ENCODE measurements at places on chromosomes 3 and 15.

- no peaks in the 10 kb centered on the region for H3K27me3 ChIP-seq
- DNase-seq, result no peak
- H3K36me3 ChIP-seq, result no peaks in the 10 kb centered on the region
- H3K4me1 ChIP-seq, result peaks cover 20% of the 10 kb centered on the region
- H3K27ac ChIP-seq, result no peak overlapping the region
Measured at GRCh38 chr3:188246905-188247304, 92.9 kb downstream of the LPP start.

- no peak overlapping the region for H3K27ac ChIP-seq
- no peak for DNase-seq
- H3K27me3 ChIP-seq, result peaks cover 12% of the 10 kb centered on the region
Measured at GRCh38 chr15:53160092-53160704, 370.1 kb upstream of the ONECUT1 start.

- no peak overlapping the region for H3K4me3 ChIP-seq
- H3K27ac ChIP-seq, result no peak overlapping the region
- no peaks in the 10 kb centered on the region for H3K4me1 ChIP-seq
- no peak for DNase-seq
- no peaks in the 10 kb centered on the region for H3K36me3 ChIP-seq
Measured at GRCh38 chr3:164452707-164453106, 625.6 kb downstream of the SI start.

- peak overlapping the region; percentile 96 for H3K4me3 ChIP-seq
- H3K27me3 ChIP-seq, result peaks cover 3% of the 10 kb centered on the region
Measured at GRCh38 chr3:128051459-128051836, 789 bp upstream of the SEC61A1 start.

DNA sequence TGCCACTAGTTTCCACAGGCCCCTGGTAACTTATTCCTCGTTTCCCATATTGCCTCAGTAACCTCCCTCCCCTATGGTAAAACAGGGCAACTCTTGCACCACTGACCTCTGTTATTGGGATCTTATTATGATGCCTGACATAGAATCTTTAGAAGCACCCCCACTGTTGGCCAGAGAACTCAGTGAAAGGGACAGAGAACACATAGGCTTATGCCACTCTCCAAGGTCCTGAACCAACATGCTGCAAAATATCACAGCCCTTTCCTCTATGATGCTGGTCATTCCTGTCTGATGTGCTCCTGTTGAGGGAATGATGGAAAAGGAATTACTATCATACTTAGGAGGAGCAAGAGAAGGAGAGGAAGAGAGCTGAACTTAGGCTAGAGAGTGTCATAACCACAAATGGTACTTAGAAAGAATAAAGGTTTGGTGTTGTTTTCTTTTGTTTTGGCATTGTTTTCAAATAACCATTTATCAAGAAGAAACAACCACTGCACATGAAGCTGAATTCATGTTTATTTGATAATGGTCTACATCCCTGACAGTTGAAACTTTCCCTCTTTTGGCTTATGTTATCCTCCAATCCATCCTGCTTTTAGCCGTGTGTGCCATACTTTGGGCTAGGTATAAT is 330.2 kb downstream of the EPHB1 start:
- no peak overlapping the region for H3K4me3 ChIP-seq
- H3K27ac ChIP-seq, result no peak overlapping the region
- no peaks in the 10 kb centered on the region for H3K27me3 ChIP-seq
- no peak for DNase-seq
- H3K4me1 ChIP-seq, result no peaks in the 10 kb centered on the region

GRCh38 chr15:76056931-76057330 is 2.9 kb upstream of the TMEM266 start:
- no peak for DNase-seq
- H3K4me3 ChIP-seq, result no peak overlapping the region

- no peak for DNase-seq
- no peaks in the 10 kb centered on the region for H3K36me3 ChIP-seq
- no peaks in the 10 kb centered on the region for H3K27me3 ChIP-seq
- no peak overlapping the region for H3K27ac ChIP-seq
- no peaks in the 10 kb centered on the region for H3K4me1 ChIP-seq
- H3K4me3 ChIP-seq, result no peak overlapping the region
Measured at GRCh38 chr3:68620211-68620610, 312.1 kb downstream of the TAFA4 start.

DNA sequence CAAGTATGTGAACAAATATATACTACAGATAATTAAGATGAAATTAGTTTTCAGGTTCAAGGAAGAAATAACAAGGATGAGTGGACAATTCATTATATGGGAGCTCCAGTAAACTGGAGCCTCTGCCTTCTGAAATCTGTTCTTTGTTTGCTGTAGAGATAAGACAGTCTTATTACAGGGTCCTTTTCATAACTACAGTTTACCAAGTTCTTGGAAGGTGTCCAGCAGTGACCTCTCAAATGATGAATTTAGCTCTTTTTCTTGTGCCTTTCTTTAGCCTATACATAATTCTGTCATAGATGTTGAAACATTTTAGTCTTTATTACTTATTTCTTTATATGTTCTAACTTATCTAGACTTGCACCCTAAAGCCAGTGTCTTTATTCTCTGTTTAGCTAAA is 89.7 kb upstream of the GBE1 start:
- H3K27ac ChIP-seq, result no peak overlapping the region
- no peaks in the 10 kb centered on the region for H3K4me1 ChIP-seq
- H3K27me3 ChIP-seq, result no peaks in the 10 kb centered on the region
- H3K36me3 ChIP-seq, result no peaks in the 10 kb centered on the region
- DNase-seq, result no peak
- no peak overlapping the region for H3K4me3 ChIP-seq

DNA sequence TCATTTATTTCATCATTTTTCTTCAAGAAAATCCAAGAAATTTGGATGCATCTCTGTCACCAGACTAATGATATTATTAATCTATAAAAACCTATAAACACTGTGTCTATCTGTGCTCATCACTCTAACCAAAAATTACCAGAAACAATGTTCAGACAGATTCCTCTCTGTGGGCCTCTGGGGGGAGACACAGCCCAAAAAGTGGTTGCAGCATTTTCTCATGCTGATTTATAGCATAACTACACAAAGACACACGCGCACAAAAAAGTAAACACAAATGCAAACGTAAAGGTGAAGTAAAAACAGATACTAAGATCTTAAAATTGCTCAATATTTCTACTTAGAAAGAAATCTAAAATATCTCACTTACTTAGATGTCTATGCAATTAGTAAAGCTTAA is 976.0 kb downstream of the GBE1 start:
- H3K36me3 ChIP-seq, result no peaks in the 10 kb centered on the region
- no peak overlapping the region for H3K4me3 ChIP-seq
- no peaks in the 10 kb centered on the region for H3K4me1 ChIP-seq
- H3K27me3 ChIP-seq, result no peaks in the 10 kb centered on the region
- H3K27ac ChIP-seq, result no peak overlapping the region
- no peak for DNase-seq

DNA sequence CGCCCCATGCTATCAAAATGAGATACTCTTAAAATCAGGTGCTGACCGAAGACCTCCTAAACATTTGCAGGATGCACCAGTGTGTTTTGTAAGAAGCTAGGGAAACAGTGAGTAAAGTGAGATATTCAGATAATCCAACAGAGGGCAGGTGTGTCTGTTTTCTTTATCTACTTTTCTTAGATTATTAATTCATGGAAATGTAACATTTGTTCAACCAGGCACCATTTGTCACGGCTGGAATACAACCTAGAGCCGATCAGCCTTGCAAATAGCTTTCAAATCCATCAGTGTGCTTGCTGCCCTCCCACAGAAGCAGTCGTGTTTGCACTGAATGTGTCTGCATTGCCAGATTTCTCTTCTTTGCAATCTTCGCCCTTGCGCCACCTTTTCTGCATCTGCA is 201.9 kb upstream of the CHRM5 start:
- DNase-seq, result no peak
- no peak overlapping the region for H3K27ac ChIP-seq
- no peaks in the 10 kb centered on the region for H3K4me1 ChIP-seq
- peaks cover 10% of the 10 kb centered on the region for H3K27me3 ChIP-seq

GRCh38 chr3:56375654-56376053 is 92.6 kb downstream of the ERC2 start:
- no peaks in the 10 kb centered on the region for H3K4me1 ChIP-seq
- H3K36me3 ChIP-seq, result no peaks in the 10 kb centered on the region
- no peaks in the 10 kb centered on the region for H3K27me3 ChIP-seq
- no peak overlapping the region for H3K27ac ChIP-seq

GRCh38 chr3:56422316-56422715 is 46.0 kb downstream of the ERC2 start:
- H3K27ac ChIP-seq, result no peak overlapping the region
- H3K27me3 ChIP-seq, result no peaks in the 10 kb centered on the region
- no peak overlapping the region for H3K4me3 ChIP-seq

- H3K36me3 ChIP-seq, result no peaks in the 10 kb centered on the region
- no peak overlapping the region for H3K27ac ChIP-seq
- no peaks in the 10 kb centered on the region for H3K27me3 ChIP-seq
- peaks cover 31% of the 10 kb centered on the region for H3K4me1 ChIP-seq
Measured at GRCh38 chr3:159832024-159832423, 156.6 kb upstream of the IL12A start.

GRCh38 chr3:43286841-43287499 is 630 bp downstream of the SNRK start:
- no peak for DNase-seq
- H3K4me3 ChIP-seq, result peak overlapping the region; percentile 97
- H3K27ac ChIP-seq, result peak overlapping the region; percentile 40
- peaks cover 30% of the 10 kb centered on the region for H3K4me1 ChIP-seq

DNA sequence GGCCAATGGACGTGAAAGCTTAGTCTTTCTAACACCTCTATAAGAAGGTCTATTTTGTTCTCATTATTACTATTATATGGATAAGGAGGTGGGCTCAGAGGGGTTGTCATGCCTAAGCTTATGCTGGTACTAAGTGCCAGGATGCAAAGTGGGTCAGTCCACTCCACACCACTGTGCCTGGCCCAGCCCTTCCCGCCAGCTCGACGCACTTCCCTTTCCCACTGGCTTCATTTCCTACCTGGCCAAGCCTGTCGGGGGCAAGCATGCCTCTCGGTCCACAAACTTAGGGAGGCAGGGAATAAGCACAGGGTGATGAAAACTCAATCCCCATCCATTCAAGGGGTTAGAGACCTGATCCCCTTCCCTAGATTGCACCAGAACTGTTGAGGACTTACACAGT is 5.9 kb upstream of the SYNM start:
- no peak for DNase-seq
- H3K36me3 ChIP-seq, result no peaks in the 10 kb centered on the region
- no peaks in the 10 kb centered on the region for H3K4me1 ChIP-seq
- H3K27me3 ChIP-seq, result no peaks in the 10 kb centered on the region
- H3K4me3 ChIP-seq, result no peak overlapping the region

GRCh38 chr15:69608661-69609060 is 156.0 kb downstream of the RPLP1 start:
- H3K4me1 ChIP-seq, result no peaks in the 10 kb centered on the region
- H3K4me3 ChIP-seq, result no peak overlapping the region
- H3K36me3 ChIP-seq, result no peaks in the 10 kb centered on the region
- no peaks in the 10 kb centered on the region for H3K27me3 ChIP-seq
- no peak for DNase-seq

DNA sequence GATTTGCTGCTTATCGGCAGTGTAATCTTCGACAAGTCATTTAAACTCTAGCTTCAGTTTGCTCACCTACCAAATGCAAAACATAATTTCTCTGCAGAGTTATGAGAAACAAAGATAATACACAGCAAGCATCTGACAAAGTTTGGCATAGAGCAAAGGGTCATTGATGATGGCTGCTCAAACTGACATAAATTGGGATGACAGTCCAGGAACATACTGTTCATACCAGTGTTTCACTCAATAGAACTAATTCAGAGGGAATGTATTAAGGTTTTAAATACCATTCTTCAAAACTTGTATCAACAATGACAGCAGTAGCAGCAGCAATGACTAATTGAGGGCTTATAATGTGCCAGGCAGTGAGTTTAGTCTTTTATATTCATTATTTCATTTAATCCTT is 137.6 kb downstream of the SPATA16 start:
- peaks cover 15% of the 10 kb centered on the region for H3K27me3 ChIP-seq
- no peaks in the 10 kb centered on the region for H3K36me3 ChIP-seq
- DNase-seq, result no peak
- H3K4me3 ChIP-seq, result no peak overlapping the region
- no peak overlapping the region for H3K27ac ChIP-seq

- H3K36me3 ChIP-seq, result peaks cover 69% of the 10 kb centered on the region
- H3K27ac ChIP-seq, result no peak overlapping the region
- H3K4me1 ChIP-seq, result peaks cover 12% of the 10 kb centered on the region
Measured at GRCh38 chr3:149959443-149959842, 11.3 kb downstream of the PFN2 start.

DNA sequence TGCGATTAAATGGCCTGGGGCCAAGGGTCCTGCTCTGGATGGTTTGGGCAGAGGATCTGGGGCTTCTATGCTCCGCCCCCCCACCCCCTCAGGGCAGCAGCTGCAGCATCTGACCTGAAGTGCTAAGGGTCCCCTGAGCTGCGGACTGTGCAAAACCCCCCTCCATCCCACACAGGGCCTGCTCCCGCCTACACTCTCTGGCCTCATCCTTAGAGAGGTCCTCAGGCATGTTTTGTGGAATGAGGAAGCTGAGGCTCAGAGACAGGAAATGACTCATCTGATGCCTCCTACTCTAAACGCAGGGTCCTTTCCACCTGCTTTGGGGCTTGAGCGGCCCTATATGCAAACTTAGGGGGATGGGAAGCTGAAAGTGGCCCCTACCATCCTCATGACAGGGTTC is 59.5 kb upstream of the CTSH start:
- H3K27me3 ChIP-seq, result no peaks in the 10 kb centered on the region
- DNase-seq, result no peak
- H3K36me3 ChIP-seq, result no peaks in the 10 kb centered on the region
- H3K4me1 ChIP-seq, result peaks cover 16% of the 10 kb centered on the region
- no peak overlapping the region for H3K4me3 ChIP-seq

GRCh38 chr15:37693926-37694325 is 240.5 kb upstream of the TMCO5A start:
- DNase-seq, result no peak
- H3K4me3 ChIP-seq, result no peak overlapping the region
- H3K27me3 ChIP-seq, result peaks cover 48% of the 10 kb centered on the region
- H3K4me1 ChIP-seq, result no peaks in the 10 kb centered on the region

DNA sequence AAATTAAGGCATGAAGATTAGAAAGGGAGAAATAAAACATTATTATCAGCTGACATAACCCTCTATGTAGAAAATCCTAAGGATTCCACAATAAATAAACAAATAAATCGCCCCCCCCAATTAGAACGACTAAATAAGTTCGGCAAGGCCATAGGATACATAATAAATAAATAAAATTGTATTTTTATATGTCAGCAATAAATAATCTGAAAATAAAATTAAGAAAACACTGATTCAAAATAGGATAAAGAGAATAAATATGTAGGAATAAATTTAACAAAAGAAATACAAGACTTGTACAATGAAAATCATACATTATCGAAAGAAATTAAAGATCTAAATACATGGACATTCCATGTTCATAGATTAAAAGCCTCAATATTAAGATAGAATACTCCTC is 5.1 kb downstream of the TTC23 start:
- peaks cover 24% of the 10 kb centered on the region for H3K36me3 ChIP-seq
- no peak for DNase-seq
- no peaks in the 10 kb centered on the region for H3K27me3 ChIP-seq

DNA sequence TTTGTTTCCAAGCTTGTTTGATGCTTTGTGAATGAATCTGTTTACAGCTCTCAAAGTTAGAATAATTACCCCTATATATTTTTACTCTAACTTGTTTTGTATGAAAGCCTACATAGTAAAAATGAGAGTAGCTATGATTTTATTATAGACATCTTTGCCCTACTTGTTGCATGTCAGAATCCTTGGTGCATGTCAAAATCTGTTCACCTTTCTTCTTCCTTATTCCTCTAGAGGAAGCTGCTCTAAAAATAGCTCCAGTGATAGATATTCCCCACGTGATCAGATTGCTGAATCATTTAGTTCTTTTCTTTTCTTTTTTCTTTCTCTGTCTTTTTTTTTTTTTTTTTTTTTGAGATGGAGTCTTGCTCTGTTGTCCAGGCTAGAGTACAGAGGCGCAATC is 39.8 kb downstream of the LRRC49 start:
- H3K27me3 ChIP-seq, result no peaks in the 10 kb centered on the region
- H3K36me3 ChIP-seq, result no peaks in the 10 kb centered on the region
- H3K4me3 ChIP-seq, result no peak overlapping the region
- DNase-seq, result no peak
